ENCODE measurements at places on chromosomes 7 and 10.

- no peak for DNase-seq
These were observed 420 bp upstream of the KLHL7 start for GRCh38 chr7:23105086-23105643.

DNA sequence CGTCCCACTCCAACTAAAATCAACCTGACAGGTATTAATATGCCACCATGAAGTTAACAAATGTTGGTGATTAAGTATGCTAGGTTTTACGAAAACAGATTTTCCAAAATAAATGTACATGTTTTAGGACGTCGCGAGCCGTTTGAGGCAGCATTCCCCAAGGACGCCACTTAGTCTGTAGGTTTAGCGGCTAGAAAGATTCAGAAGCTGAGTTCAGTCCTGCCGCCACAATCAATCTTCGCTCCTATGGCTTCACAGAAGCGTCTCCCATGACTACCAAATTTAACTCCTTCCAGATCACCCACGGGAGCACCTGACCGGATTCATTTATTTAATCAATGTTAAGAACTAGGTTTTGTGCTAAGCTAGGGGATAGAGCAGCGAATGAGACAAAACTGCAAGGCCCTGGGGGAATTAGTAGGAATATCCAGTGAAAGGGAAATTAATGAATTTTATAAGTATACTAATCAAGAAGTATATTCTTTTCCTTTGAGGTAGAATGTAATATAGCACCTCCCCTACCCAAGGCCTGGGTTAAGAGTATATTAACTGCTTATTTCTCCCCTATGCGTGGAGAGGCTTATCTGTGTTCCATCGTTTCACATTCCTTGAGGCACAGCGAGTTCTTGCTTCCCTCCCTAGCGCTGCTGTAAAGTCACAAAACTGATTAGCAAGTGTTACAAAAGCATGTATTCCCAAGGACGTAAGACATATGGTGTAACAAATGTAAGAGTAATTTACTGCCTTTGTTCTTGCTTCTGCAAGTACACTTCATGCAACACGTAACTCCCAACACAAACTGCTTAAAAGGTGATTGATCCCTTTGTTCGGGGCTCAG lies 994 bp upstream of the CYP51A1 start:
- no peak for DNase-seq

DNA sequence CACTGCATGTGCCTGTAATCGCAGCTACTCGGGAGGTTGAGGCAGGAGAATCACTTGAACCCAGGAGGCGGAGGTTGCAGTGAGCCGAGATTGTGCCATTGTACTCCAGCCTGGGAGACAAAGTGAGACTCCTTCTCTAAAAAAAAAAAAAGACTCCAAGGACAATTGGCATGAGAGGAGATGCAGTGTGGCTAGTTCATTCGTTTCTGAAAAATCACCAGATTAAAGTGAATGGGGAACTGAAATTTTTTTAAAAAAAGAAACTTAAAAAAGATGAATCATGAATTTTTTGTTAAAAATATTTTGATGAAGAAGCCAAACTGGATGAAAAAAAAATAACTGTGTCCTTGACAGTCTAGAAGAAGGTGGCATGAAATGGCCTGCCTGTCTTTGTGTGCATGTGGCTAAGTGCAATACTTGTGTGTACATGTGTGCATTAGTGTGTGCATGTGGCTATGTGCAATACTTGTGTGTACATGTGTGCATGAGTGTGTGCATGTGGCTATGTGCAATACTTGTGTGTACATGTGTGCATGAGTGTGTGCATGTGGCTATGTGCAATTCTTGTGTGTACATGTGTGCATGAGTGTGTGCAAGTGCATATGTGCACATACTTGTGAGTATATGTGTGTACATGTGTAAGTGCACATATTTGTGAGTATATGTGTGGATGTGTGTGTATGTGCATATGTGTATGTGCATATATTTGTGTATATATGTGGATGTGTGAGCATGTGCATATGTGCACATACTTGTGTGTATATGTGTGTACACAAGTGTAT lies 391.7 kb upstream of the KLF6 start:
- no peak for DNase-seq

GRCh38 chr10:110214371-110214826 lies 7.0 kb downstream of the MXI1 start:
- no peak for DNase-seq

- no peak for DNase-seq
These were observed 58.7 kb upstream of the PRPS1L1 start for GRCh38 chr7:18086165-18087025.

- no peak for DNase-seq
These were observed 24.0 kb downstream of the ZPBP start for GRCh38 chr7:50068850-50069551.

GRCh38 chr7:2515424-2516193 lies 4.0 kb upstream of the LFNG start:
- no peak for DNase-seq

DNA sequence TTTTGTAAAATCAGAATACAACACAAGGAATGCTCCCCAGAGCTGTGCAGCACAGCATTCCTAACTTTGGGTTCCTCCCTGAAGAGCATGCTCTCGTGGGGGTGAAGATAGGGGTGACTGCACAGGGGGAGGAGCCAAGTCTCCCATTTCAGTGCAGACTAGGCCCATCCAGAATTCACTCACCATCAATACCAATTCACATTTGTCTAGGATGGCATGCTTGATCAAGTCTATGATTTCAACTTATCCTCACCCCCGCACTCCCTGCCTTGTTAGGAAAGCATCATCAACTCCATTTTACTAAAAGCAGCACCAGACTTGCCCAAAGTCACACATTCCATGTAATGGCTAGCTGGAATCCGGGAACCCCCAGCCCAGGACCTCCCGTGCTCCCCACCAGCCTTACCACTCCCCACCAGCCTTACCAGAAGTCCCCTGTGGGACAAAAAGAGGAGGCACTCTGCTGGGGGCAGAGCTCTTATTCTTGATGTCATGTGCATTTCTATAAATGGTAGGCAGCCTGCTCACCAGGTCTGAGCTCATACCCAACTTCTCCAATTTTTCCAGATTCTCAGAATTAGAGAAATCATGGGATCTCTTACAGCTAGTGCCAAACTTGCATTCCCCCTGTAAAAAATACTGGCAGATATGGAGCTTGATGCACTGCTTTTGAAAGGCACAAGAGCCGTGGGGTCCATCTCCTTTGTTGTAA lies 6.2 kb downstream of the PARP12 start:
- DNase-seq = no peak

All from T-helper 17 cell (primary cell).